ENCODE measurements at places on chromosomes 7 and 10.

DNA sequence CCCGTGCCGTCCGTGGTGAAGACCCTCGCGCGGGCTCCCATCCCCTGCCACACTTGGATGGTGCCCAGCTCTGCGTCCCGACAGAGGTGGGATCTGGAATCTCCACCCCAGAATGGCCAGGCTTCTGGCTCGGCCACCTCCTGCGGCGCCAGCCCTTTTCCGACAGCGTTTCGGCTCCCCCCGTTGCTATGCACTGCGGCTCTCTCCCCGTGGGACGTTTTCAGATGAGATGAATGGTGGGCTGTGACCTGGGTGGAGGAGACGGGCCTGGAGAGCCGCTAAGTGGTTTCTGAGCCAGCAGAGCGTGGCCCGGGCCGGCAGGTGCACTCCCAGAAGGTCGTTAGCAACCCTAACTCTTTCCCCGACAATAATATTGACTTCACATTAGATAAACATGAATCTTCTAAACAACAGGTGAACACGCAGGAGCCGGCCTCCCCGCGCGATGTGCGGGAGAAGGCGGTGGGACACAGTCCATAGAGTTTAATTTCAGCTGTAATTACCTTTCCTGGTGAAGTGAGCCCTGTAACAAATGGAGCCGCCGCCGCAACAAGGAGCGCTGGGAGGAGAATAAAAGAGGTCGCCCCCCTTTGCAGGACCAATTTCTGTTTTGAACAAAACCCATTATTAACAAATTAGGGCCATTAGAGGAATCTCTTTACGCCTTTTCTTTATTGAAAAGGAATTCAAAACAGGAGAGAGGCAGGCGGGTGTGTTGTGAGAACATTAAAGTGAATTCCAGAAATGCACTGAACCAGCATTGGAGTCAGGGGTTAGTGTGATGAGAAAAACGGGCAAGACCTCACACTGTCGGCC lies 294.3 kb upstream of the PFKP start:
- no peak for DNase-seq

- DNase-seq, result no peak
These were observed 137.6 kb downstream of the ZNF467 start for GRCh38 chr7:149635561-149636329.

DNA sequence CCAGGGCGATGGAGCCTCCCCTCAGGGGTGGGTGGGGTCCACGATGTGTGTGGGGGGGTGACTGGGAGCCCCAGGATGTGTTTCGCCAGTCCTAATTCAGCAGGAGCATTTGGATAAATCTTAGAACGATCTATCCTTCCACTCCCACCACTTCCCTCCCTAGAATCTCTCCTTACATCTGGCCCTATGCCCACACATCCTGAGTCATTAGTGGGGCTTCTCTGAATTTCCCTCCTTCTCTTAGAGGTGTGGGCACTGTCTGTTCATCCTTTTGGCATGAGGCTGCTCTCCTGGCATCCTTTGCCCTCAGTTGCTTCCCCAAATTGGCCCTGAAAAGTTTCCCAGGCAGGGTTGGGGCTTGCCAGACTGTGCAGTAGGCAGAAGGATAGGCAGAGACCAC lies 1.6 kb downstream of the GHRHR start:
- DNase-seq, result no peak

DNA sequence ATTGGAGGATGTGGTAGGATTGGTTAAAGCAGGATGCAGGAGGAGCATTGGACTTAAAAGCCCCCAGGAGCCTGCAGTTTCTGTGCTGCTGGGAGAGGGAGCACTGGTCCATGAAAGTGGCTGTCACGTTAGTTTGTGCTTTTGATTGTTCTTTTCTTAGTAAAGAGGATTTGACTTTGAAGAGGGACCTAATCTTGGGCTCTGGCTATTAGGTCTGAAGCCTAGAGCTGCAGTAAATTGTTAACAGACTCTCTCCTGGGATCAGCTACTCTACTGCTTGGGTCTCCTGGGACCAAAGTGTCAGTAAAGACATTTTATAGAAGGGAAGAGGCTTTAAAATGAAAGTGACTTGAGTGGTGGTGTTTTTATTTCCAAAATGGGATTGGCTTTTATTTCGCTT lies 3.7 kb downstream of the ZFYVE27 start:
- DNase-seq, result no peak

DNA sequence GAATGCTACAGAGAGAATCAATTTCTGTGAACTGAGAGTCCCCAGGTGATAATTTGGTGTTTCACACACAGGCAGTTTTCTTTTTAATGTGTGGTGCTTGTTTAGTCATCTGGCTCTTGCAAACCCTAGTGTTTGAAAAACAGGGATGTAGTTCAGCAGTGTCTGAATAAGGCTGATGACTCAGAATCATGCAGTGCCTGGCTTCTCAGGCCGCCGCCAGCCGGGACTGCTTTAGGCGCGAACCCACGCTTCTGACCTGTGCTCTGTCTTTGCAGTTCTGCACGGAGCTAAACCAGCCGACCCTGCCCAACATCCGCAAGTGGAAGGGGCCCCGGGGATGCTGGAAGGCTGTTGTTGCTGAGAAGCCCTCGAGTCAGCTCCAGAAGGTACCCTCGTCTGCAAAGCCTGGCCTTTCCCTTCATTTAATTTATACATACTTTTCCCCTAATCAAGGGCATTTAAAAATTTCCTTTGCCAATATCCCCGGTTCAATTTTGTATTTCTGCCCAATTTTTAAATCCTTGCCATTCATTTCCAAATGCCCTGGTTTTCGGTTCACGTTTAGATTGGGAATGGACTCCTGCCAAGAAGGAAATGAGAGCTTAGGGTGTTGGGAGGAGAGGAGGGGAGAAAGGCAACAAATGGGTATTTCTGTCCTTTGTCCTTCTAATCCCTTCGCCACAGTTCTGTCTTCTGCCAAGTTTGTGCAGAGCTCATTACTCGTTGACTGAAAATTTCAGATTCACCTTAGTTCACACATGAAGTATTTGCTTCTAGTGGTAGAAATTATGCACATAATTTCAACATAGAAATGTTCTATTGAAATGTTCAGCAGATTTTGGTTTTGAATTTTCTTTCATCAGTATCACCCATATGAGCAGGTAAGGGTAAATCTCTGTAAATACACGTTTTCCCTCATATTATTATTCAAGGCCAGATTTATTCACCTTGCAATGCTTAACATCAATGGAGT lies 108.5 kb upstream of the ANLN start:
- DNase-seq, result no peak

- DNase-seq, result no peak
These were observed 683.7 kb upstream of the NRP1 start for GRCh38 chr10:34018129-34018528.

All from pulmonary artery endothelial cell (primary cell).